ENCODE measurements at places on chromosomes 4 and X.
A peak's percentile ranks its signal among the peaks of the same experiment; 100 is the strongest.

GRCh38 chr4:24765376-24765988, 29.9 kb upstream of the SOD3 start:
- DNase-seq: no peak

DNA sequence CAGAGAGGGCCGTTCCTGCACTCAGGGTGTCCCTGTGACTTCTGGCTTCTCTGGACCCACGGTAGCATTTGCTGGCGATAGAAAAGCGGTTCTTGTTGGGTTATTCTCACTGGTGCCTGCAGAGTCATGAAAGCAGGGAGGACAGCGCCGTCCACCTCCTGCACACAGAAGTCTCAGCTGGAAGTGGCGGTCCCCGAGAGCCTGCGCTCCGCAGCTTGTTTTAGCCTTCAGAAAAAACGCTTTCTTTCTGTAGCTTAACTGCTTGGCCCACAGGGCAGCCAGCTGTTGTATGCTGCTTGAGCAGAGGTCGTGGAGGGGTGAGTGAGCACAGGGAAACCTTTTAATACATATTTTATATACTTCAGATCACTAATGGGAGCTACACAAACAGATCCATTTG, 400.7 kb upstream of the FAT1 start:
- no peak for DNase-seq

DNA sequence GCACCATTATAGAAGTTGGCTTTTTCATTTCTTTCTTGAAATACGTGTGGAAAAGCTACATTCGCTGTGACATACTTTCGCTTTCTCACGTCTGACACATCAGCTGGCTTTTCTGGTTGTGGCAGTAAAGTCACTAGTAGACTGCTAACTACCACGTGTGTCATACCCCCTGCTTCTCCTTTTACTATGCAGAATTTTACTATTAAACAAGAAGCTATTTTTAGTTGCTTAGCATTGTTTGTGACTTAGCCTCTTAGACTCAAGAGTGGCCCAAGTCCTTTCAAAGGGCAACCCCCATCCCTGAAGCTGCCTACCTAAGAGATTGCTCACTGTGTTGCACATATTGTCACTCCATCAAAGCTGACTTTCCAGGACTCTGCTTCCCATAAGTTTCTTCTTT, 2.1 kb upstream of the IL2 start:
- DNase-seq: peak; percentile 43

GRCh38 chr4:42616572-42616971, 40.3 kb downstream of the ATP8A1 start:
- no peak for DNase-seq

- DNase-seq: no peak
Observed at GRCh38 chr4:150310159-150310895, 232.1 kb downstream of the DCLK2 start.

GRCh38 chrX:22095286-22095685, 63.2 kb downstream of the PHEX start:
- DNase-seq: no peak

DNA sequence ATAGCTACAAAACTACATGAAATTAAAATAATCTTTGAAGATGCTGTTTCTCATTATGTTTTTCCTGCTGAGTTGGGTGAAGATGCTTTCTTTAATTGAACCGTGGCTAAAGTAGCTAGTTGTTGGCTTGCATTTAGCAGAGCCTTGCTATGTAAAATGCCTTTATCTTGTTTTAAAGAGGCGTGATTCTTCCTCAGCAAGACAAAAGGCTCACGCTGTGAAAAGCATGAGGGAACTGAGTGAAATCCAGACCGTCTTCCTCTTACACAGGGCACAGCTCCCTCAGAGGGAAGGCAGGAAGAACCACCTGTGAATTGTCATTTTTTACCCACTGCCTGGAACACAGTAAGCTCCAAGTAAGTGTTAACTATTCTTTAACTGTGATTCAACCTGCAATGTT, 39.0 kb upstream of the ZNF518B start:
- no peak for DNase-seq

DNA sequence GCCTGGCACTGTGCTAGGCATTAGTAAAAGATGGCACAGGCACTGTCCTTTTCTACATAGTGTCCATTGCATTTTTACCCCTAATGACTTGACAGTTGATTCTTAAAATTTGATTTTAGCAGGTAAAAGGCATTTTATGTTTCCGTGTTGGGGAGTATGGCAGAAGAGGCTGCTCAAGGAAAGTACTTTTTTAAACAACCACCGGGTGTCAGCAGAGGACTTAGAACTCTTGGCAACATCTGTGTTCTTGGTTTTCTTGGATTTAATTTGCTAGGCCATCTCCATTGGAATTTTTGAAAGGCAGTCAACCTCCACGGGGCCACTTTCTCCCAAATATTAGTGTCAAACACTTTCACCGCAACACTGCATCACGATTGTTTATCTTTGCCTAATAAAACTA, 102.9 kb downstream of the TSPAN7 start:
- DNase-seq: no peak

DNA sequence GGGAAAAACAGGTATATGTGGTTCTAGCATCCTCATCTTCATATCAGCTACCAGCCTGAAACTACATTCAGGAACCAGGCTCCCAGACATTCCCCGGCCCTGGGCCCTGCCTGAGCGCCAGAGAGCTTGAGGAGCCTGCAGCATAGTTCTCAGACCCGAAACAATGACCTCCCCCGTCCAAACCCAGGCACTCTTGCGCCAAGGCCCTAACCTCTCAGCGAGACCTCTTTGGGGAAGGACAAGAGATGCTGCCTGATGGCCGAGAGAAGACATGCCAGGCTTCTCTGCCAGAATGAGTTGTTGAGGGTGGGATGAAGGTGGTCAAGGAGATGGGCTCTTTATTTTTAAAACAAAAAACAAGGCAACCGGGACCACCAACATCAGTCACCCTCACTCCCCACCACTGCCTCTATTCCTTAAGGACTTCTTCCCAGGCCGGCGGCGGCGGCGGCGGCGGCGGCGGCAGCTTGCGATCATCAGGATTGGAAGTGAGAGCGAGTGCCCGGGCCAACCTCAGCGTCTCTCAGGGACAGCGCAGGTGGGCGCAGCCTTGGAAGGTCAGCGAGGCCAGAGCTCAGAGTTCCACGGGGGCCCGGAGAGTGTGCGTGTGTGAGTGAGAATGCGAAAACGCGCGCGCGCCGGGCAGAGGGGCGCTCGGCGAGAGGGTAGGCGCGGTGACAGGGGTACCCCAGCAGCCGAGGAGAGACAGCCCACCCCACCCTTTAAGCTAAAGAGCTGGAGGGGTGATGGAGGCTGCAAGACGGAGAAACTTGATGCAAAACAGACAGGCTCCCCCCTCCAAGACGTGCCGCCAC, 601 bp downstream of the INPP4B start:
- DNase-seq: peak; percentile 47

DNA sequence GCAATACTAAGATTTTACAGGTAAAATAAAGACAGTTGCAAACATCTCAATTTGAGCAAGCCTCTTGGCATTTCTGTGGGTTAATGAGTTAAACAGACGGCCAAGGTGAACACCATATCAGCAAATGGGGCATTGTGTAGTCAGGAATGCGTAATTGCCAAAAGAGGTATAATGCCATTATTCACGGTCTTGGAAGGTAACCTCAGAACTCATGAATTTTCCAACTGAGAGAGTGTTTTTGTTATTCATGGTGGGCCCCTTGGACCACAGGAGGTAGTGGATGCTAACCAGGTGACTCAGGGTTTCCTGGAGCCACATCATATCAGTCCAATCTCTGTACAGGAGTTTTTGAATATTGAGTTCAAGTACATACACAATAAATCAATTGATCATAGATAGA, 368.0 kb upstream of the TECRL start:
- no peak for DNase-seq

- DNase-seq: no peak
Observed at GRCh38 chr4:155629956-155630355, 36.7 kb upstream of the GUCY1A1 start.

GRCh38 chr4:6313216-6313615, 43.6 kb downstream of the WFS1 start:
- DNase-seq: no peak

DNA sequence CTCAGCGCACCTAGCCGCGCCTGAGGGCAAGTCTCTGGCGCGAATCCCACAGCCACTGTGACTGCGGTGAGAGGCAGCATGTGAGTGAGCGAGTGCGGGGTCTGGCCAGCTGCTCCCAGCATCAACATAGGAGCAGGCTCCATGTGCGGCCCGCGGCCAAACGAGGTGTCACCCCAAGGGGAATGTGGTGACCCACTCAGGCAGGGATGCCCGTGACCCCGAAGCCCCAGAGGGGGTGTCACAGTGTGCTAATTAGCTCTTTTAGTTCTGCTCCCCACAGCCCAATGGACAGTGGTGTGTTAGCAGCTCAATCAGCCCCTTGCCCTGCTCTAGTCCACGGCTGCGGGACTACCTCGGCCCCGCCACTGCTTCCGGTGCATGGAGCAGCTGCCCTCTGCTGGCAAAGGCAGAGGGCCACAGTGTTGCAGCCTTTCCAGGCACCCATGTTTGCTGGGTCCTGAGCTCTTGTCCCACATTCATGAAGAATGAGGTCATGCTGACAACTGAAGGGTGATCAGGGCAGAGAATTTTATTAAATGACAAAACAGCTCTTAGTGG, 61.4 kb downstream of the AGA start:
- no peak for DNase-seq

GRCh38 chr4:16129336-16129735, 45.5 kb upstream of the PROM1 start:
- DNase-seq: no peak

DNA sequence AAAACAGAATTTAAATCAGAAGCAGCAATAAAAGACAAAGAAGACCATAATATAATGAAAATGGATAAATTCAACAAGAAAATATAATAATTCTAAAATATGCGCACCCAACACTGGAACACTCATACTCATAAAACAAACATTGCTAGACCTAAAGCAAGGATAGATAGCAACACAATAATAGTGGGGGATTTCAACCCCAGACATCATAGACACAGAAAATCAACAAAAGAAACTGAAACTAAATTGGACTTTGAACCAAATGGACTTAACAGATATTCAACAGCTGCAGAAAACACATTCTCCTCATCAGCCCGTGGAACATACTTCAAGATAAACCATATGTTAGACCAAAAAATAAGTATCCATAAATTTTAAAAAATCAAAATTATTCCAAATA, 1552.6 kb downstream of the C4orf33 start:
- no peak for DNase-seq

GRCh38 chrX:104864296-104864695, 298.3 kb downstream of the IL1RAPL2 start:
- no peak for DNase-seq

GRCh38 chr4:8917868-8918783, 46.5 kb upstream of the HMX1 start:
- DNase-seq: peak; percentile 80

DNA sequence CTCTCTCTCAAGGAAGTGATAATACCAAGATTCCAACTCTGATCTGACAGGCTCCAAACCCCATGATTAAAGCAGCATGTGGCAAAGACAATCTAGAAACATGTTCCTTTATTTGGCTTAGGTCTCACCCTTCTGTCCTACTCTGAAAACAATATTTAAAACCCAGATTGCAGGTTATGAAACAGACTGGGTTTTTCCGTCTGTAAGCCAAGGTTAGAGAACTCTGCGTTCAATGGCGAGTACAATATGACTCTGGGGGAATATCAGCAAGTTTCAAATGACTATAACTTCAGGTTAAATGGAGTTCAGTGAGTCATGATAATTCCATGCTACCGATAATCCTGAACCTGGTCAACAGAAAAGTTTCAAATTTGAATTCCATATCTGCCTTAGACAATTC, 50.8 kb downstream of the ANAPC10 start:
- no peak for DNase-seq

DNA sequence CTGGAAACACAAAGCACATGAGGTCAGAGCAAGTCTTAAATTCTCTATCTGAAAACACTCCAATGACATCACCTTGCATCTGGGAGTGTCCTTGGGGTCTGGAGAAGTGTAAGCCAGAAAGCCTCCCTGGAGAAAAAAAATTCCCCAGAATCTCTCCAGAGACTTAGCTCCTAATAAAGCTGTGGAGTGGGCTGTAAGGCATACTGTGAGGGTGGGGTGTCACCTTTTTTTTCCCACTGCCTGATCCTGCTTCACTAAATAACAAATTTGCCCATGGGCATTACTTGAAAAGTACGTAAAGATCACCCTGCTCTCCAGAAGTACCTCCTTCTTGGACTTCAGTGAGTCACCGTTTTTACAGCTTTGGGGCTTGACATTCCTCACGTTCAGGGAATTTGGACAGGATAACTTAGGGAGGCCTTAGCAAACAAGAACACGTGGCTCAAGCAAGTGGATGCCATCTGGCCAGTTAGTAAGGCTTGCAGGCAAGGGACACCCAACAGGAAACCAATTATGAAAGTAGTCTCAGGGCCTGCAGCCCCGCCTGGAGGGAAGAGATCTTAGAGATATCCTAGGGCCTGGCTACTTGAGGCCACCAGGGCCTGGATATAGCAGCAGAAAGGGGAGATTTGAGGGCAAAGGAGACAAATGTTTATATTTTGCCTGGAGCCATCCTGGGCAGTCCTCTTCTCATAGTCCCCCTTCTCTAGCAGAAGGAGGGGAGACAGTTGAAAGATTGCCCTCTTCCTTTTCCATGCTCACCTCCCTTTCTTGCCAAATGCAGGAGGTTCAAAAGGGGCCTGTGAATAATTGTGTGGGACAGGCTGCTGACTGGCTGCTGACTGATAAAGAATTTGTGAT, 60.1 kb upstream of the PLAC1 start:
- DNase-seq: no peak

DNA sequence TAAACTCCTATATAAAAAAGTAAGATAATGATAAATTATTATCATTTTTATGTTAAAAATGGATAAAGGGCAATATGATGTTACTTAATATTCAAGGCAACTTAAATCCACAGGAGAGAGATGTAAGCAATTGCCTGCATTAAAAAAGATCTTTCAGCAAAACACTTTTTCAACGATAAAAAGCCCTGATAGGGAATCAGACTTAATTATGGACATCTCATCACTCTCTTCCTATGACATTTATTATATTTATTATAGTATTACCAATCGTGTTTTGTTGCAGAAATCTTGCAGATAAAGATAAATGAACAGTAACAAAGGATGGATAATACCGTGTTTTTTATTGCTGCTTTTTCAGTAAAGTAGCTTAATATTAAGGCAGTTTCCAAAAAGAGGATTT, 178.5 kb downstream of the SH2D1A start:
- DNase-seq: no peak

DNA sequence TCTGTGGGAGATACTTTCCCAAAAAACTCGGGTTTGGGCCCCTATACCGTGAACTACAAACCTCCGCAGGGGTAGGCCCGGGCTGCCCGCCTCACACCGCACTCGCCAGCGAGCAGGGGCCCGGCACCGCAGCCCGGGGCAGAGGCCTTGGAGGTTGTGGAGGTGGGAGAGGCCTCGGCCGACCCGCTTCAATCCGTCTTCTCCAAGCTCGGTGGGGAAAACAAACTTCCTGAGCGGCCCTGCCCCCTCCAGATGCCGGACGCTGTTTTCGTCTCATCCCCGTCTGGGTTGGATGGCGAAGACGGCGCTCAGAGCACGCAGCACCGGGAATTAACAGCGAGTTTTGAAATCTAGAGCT, 442 bp upstream of the MCUB start:
- peak; percentile 79 for DNase-seq

GRCh38 chrX:13082206-13083065, 38.0 kb upstream of the FAM9C start:
- no peak for DNase-seq

- no peak for DNase-seq
Observed at GRCh38 chrX:71910643-71910985, at the start of gene NHSL2. Gene NHSL2 (plus strand): TSS chrX:71910845.

All from activated T-cell treated with anti-CD3 and anti-CD28 coated beads, Interleukin-2, amount 50 U/mL, for 24 hours (primary cell).